ENCODE measurements at places on chromosomes 1 and 21.

GRCh38 chr1:240998024-240998423, 359.0 kb downstream of the RGS7 start:
- DNase-seq = no peak

GRCh38 chr1:228944935-228945371, 209.7 kb downstream of the RHOU start:
- DNase-seq = peak; percentile 66

DNA sequence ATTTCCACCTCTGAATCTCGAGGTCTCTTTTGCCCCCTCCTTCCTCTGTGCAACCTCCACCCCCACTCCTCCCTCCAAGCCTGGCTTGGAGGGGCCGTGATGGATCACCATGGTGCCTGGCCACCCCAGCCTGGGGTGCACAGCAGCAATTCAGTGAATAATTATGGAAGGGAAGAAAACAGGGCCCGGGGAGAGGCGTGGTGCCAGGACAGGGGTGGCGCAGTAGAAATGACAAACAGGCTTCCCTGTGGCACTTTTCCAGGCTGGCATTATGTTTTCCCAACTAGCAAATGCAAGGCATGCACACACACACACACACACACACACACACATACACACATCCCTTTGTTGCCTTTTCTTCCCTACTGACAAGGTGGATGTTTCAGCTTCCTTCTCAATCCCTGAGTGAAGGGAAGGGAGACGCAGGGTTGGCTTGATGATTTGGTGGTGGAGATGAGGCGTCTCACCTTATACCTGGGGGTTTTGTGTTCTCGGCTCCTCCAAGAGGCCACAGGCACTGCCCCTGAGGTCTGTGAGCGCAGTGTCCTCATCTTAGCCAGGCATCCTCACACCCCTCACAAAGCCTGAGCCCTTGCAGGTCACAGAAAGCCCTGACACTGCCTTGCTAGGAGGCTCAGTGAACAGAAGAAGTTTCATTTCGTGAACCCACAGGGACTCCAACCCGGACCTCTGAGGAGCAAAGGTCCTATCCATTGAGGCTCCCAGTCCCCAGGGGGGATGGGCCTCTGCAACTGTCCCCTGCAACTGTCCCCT, 215.8 kb downstream of the MATN1 start:
- no peak for DNase-seq

- DNase-seq = no peak
Measured at GRCh38 chr1:161265305-161265704, 6.8 kb downstream of the PCP4L1 start.

DNA sequence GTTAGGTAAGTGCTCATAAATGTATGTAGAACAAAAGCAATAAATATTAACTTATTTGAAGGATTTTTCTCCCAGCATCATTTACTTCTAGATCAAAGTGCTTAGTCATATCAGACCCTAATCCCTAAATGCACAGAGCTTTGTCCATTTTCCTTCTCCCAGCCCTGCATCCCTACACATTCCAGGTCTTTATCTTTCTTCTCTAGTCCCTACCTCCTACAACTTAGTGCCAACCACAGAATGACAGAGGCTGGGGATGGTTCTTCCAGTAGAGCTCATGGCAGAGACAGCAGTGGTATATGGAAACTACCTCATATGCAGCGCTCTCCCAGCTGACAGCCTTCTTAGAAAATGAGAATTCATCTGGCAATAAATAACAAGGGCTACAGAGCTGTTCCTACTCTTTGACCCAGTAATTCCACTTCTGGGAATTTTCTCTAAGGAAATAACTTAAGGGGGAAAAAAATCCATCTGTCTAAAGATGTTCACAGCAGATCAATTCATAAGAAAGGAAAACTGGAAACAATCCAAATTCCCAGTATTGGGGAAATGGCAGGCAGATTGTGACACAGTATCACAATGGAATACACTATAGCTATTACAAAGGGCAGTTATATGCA, 62.9 kb upstream of the ROR1 start:
- DNase-seq = no peak

- DNase-seq = peak; percentile 95
Measured at GRCh38 chr1:45543581-45544417, 6.8 kb upstream of the AKR1A1 start.

DNA sequence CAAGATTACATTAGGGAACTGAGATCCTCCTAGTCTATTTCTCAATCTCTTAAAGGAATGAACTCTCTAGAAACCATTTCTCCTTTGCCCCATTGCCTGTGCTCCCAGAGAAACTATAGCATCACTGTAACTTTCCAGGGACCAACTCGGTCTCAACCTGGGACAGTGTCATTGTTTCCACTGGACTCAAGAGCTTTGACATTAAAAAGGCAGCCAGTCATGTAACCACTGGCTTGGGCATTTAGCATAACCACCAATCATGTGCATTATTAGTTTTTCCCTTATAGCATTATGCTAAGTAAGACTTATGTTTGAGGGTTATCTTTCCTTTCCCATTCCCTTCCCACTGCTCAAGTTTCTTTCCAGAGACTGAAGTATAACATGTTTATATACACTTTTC, 18.2 kb downstream of the TEX38 start:
- DNase-seq = peak; percentile 43

- DNase-seq = peak; percentile 45
Measured at GRCh38 chr1:15152318-15153183, 996 bp upstream of the TMEM51 start.

- no peak for DNase-seq
Measured at GRCh38 chr1:71285529-71285928, 204.7 kb upstream of the ZRANB2 start.

GRCh38 chr1:66402194-66402593, 131.8 kb upstream of the SGIP1 start:
- peak; percentile 66 for DNase-seq

DNA sequence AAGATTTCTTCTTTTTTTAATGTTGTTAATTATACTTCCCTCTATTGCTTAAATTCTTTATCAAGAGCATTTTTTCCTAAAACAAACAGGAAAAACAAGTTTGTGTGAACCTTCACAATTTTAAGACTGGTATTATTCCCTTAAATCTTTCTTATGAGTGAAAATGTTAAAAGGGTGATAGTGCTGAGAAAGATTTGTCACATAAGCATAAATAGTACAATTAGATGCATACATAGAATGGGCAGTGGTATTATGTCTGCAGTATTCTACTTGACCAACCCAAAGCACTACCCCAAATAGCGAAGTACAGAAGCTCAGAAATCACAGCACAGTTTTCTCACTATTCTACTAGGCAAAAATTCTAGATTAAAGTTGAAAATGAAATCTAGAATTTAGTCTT, 18.0 kb downstream of the GOLPH3L start:
- no peak for DNase-seq

GRCh38 chr21:17570786-17571185, 41.9 kb downstream of the BTG3 start:
- no peak for DNase-seq

GRCh38 chr1:36093929-36094328, 5.2 kb downstream of the ADPRS start:
- DNase-seq = peak; percentile 33

GRCh38 chr1:23868557-23869016, 497 bp upstream of the FUCA1 start:
- no peak for DNase-seq

GRCh38 chr1:115604508-115604907, 37.3 kb upstream of the VANGL1 start:
- DNase-seq = no peak

- no peak for DNase-seq
Measured at GRCh38 chr1:71242239-71242638, 161.4 kb upstream of the ZRANB2 start.

GRCh38 chr1:114353262-114353661, 157.7 kb downstream of the TRIM33 start:
- peak; percentile 68 for DNase-seq

DNA sequence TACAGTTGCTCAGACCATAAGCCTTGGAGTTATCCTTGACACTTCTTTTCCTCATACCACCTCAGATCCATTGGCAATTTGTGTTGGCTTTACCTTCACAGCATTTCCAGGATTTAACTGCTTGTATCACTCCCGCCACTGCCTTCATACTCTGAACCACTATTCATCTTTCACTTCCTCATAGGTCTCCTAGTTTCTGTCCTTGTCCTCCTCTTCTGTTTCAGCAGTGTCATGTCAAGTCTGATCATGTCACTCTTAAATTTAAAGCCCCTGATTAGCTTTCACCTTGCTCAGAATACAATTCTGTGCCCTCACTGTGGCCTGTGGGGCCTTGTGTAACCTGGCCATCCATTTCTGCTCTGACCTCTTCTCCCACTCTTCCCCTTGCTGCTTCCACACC, 34.7 kb upstream of the C1orf115 start:
- DNase-seq = peak; percentile 41

DNA sequence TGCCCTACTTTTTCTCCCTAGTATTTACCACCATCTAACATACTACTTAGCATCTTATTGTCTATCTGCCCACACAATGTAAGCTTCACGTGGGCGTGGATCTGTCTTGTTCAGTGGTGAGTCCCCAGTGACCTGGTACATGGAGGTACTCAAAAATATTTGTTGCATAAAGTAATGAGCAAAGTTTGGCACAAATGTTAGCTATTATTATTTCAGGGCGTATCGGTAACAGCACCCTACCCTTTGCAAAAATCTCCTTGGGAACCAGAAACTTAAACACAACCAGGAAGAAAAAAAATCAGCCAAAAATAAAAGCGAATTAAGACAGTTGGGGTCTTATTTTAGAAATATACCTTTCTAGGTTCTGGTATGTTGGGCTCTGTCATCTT, 454 bp upstream of the NENF start:
- no peak for DNase-seq

DNA sequence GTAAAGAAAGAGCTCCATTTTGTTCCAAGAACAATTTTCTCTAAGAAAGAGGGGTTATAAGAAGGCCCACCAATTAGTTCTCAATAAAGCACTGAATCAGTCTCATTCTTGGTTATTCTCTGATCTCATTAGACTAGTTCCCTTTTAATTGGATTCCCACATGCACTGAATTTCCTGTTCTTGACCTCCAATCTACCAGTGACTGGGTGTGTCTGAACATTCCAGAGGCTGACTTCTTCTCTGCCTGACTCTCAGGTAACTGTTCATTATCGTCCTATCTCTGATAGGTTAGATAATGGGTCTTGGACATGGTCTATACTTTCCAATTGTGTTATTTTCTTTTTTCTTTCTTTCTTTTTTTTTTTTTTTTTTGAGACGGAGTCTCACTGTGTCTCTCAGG, 22.7 kb downstream of the PTGS2 start:
- no peak for DNase-seq

- DNase-seq = no peak
Measured at GRCh38 chr1:19483261-19483660, 2.1 kb downstream of the CAPZB start.

GRCh38 chr1:230548357-230548756, 93.9 kb upstream of the COG2 start:
- DNase-seq = peak; percentile 4

GRCh38 chr1:36652011-36652410, 169.3 kb upstream of the CSF3R start:
- no peak for DNase-seq

GRCh38 chr1:26132128-26132833, 20.7 kb downstream of the PDIK1L start:
- DNase-seq = no peak

DNA sequence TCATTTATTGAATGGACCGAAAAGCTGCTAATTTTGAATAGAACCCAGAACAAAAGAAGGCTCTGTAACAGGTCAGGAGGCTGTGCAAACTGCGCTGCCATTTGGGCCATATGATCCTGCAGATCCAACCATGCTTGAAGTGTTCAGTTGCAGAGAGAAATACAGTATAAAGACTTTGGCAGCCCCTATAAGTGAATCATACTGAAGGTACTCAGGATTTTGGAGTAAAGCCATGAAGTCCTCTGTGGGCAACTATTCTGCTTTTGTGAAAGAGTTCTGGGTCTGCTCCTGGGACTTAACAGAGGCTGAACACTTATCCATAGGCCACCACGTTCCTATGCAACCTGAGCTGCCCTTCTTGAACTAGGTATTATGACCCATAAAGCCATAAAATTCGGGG, 1613.6 kb upstream of the PRMT6 start:
- no peak for DNase-seq

GRCh38 chr1:94739521-94740061, 80.6 kb upstream of the SLC44A3 start:
- peak; percentile 81 for DNase-seq

DNA sequence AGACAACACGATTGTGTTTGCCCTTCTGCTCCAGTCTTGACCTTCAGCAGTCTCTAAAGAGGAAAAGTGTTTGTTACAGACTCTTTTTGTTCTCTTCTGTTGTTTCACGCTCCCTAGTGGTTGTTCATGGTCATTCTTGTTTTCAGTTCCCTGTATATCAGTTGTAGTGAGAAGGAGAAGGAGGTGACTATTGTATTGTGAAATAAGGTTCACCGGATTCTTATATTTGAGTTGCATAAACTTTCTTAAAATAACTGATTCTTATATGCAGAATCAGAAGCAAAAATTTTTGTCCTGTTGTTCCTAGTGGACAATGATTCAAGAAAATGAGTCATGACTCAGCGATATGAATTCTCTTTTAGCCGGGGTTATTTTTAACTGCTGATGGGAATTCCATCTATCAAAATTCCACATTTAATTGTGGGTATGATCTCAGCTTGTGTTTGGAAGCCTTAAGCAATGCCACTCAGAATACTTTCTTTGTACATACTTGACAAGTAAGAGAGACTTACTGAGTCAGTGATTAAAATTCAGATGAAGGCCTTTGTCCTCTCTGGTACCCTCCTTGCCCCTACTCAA, 152.2 kb downstream of the CLEC20A start:
- DNase-seq = peak; percentile 93
